ENCODE measurements at places on chromosomes 16 and 17.
A peak's percentile ranks its signal among the peaks of the same experiment; 100 is the strongest.

GRCh38 chr16:1310832-1311200 is 1.4 kb downstream of the UBE2I start:
- peak; percentile 47 for DNase-seq

DNA sequence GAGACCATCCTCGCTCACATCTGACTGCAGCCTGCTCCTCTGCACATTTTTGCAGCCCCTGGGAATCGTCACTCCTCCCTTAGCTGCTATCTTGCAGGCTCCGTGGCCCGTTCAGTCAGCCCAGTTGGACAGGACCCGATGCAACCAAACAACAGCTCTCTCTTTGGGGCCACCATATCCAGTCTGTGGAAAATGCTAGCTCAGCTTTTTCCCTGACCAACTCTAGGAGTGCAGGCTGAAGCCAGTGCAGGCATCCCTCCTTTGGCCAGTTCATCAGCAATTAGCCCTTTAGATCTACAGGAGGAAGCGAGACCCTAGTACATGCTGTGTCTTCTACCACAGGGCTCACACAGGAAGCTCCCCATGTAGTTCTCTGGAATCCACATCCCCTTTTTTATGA is 182.1 kb downstream of the HS3ST3A1 start:
- no peak for DNase-seq

DNA sequence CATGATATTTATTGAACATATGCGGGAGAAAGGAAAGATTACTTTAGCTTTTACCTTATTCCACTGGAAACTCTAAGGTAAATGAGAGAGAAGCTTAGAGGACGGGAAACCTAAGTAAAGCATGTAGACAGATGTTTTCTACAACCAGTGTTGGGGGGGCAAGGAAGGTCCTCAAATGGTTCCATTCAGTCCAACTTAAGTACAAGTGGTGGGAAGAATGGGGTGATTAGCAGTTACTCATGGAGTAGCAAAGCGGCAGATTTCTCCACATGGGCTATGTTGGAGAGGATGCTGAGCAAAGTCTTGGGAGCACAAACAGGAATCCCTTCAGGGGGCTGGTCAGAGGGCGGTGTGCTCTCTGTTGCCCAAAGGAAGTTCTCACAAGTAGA is 78.6 kb downstream of the YPEL2 start:
- DNase-seq: no peak

GRCh38 chr16:3195975-3196374 is 8.0 kb downstream of the OR1F1 start:
- DNase-seq: no peak

GRCh38 chr16:67165121-67166078 is 855 bp downstream of the HSF4 start:
- DNase-seq: no peak

- no peak for DNase-seq
These were observed 23.7 kb downstream of the NOD2 start for GRCh38 chr16:50717091-50717490.

GRCh38 chr17:11550431-11550830 is 47.8 kb upstream of the DNAH9 start:
- no peak for DNase-seq

DNA sequence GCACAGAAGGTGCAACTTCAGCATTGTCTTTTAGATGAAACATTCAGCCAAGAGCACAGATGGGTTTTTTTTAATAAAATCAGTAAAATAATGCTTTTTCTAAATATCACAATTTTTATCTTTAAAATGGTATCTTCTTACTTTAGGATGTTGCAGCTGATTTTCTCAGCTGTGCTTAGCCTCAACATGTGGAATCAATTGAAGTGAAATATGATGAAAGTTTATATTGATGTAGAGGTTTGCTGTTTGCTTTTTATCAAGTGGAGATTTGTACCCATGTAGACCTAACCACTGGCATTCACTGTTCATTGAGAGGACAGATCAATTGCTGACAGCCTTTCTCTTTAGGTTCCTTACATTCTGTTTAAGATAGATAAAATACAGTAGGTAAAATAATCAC is 107.8 kb downstream of the CYB561 start:
- no peak for DNase-seq

DNA sequence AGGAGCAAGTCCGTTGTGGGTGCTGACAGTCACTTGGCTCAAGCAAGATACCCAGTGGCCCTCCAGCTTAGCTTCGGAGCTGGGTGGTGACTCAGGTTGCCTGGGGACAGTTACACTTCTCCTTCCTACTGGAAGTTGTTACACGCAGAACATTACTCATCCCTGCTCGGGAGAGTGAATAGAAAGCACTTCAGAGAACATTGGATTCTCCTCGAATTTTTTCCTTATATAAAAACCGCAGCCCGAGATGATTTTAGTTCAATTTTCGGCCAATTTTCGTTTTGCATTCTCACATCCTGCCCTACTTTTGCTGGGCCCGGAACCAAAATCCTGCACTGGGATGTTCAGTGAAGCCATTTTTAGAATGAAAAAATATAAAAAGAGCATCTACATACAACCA is 99.7 kb downstream of the ELAC2 start:
- DNase-seq: no peak

DNA sequence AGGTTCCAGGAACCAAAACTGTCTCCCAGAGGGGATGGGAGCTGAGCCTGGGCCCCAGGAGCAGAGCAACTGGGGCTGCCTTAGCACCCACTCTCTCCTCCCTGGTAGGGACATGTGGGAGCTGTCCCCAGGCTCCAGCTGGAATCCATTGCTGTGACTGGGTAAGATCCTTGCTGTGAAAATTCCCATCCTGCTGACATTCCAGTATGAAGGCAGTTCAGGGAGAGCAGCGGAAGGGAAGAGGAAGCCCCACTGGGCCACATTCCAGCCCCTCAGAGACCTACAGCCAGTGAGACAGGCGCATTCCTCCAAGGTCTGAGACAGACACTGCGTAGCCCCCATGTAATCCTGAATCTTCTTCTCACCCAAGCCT is 24.2 kb downstream of the MYO18A start:
- DNase-seq: no peak

GRCh38 chr17:41511116-41511515 is 5.7 kb upstream of the KRT13 start:
- DNase-seq: peak; percentile 92

- no peak for DNase-seq
These were observed 230.6 kb downstream of the MSI2 start for GRCh38 chr17:57486882-57487301.

DNA sequence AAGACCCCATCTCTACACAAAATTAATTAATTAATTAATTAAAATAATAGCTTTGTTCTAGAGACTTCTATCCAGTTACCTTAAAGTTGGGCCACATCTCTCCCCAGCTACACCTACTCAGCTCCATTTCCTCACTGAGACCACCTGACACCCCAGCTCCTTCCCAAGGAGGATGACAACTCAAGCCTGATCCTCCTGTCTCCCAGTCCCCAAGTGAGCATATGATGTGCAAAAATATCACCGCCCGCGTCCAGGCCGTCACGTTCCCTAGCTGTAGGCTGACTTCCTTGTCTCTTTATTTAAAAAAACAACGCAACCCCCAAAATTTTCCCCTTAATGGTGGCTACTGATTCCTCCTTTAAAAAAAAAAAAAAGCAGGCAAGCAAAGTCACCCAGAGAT is 120.2 kb upstream of the RCVRN start:
- no peak for DNase-seq

DNA sequence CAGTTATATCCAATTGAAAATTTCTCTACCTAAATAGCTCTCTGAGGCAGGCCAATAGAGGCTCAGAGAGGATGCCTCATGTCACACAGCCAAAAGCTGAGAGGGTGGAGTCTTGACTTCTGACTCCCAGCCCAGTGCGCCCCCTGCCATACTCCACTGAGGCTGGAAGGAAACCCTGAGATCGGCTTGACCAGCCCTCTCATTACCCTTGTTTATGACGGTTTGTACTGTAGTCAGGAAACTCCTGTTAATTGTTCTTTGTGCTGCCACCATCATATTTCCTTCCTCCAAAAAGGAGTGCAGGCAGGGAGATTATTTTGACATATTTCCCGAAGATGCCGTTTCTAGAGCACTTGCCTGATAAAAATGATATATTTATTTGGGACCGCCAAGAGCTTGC is 107.9 kb downstream of the AIPL1 start:
- no peak for DNase-seq

DNA sequence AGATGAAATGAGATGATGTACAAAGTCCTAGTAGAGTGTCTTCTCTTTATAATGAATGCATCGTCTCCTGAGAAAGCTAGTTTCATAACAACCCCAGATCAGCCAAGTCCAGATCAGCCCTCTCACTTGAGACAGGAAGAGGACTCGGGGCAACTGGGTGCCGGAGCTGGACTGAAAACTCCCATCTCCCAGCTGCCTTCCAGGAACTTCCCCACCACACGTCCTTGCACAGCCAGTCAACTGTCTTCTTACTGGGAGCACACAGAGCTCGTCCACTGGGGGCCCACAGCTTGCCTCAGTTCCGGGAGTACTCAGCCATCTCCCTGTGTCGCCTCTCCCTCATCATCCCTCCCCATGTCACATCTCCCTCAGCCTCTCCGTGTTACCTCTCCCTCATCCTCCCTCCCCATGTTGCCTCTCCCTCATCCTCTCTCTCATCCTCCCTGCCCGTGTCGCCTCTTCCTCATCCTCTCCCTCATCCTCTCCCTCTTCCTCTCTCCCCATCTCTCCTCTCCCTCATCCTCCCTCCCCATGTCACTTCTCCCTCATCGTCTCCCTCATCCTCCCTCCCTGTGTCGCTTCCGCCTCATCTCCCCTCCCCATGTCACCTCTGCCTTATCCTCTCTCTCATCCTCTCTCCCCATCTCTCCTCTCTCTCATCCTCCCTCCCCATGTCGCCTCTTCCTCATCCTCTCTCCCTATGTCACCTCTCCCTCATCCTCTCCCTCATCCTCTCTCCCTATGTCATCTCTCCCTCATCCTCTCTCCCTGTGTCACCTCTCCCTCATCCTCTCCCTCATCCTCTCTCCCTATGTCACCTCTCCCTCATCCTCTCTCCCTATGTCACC is 22.4 kb upstream of the KCNH6 start:
- DNase-seq: no peak

- DNase-seq: no peak
These were observed 9.5 kb downstream of the HOXB4 start for GRCh38 chr17:48568499-48569239.

GRCh38 chr16:58021661-58022551 is 3.6 kb upstream of the MMP15 start:
- no peak for DNase-seq

GRCh38 chr17:80632046-80632581 is 87.5 kb downstream of the RPTOR start:
- no peak for DNase-seq

- DNase-seq: no peak
These were observed 16.2 kb upstream of the CD300E start for GRCh38 chr17:74639704-74640151.

GRCh38 chr16:74896389-74897370 is 88.2 kb downstream of the WDR59 start:
- DNase-seq: peak; percentile 40

GRCh38 chr17:60145006-60145935 is 4.5 kb upstream of the CA4 start:
- no peak for DNase-seq

- DNase-seq: no peak
These were observed 20.9 kb downstream of the FAM20A start for GRCh38 chr17:68580236-68580770.

- peak; percentile 30 for DNase-seq
These were observed 10.3 kb upstream of the FZD2 start for GRCh38 chr17:44546671-44547606.

GRCh38 chr17:40718930-40719329 is 15.4 kb upstream of the KRT24 start:
- no peak for DNase-seq

- no peak for DNase-seq
These were observed 8.6 kb upstream of the VAC14 start for GRCh38 chr16:70809392-70810060.

- DNase-seq: no peak
These were observed 4.4 kb upstream of the CYB561 start for GRCh38 chr17:63450551-63450950.
